ENCODE measurements at places on chromosomes 13 and 19. TPM values are rescaled to one million over a fixed set of nuclear protein-coding genes. Genes with fewer than 3 reads are reported as not detected.

The TEX26 gene
- total RNA-seq, result not detected

The ZNF221 gene
- total RNA-seq, result 5.7 TPM

The KANK3 gene
- total RNA-seq, result 16.8 TPM

The ZNF615 gene
- 29.9 TPM for total RNA-seq

The KLK6 gene
- not detected for total RNA-seq

The FXYD7 gene
- not detected for total RNA-seq

The GARIN5A gene
- not detected for total RNA-seq

- ATAC-seq, result no peak
These were observed 189.8 kb downstream of the KCTD12 start for GRCh38 chr13:76696370-76696769.

- no peak for ATAC-seq
These were observed 41.3 kb upstream of the IGFL4 start for GRCh38 chr19:46081928-46082727.

- ATAC-seq, result no peak
These were observed 5.4 kb downstream of the UCHL3 start for GRCh38 chr13:75554981-75555380.

DNA sequence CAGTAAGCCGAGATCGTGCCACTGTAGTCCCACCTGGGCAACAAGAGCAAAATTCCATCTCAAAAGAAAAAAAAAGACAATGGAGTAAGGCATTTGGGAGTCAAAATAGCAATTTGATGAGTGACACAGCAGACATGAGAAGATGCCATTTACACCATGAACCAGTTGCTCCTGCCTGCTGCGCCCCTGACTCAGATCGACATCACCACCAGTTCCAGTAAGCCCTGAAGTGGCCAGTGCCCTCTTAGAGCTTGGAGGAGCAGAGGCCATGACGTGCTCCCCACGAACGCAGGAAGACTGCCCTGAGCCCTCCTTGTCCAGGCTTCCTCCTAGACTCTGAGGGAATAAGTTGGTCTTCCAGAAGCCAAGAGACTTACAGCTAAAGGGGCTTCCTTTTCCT, 339.2 kb downstream of the MYO16 start:
- ATAC-seq, result no peak

GRCh38 chr19:4059453-4059871, 7.2 kb downstream of the ZBTB7A start:
- no peak for ATAC-seq

DNA sequence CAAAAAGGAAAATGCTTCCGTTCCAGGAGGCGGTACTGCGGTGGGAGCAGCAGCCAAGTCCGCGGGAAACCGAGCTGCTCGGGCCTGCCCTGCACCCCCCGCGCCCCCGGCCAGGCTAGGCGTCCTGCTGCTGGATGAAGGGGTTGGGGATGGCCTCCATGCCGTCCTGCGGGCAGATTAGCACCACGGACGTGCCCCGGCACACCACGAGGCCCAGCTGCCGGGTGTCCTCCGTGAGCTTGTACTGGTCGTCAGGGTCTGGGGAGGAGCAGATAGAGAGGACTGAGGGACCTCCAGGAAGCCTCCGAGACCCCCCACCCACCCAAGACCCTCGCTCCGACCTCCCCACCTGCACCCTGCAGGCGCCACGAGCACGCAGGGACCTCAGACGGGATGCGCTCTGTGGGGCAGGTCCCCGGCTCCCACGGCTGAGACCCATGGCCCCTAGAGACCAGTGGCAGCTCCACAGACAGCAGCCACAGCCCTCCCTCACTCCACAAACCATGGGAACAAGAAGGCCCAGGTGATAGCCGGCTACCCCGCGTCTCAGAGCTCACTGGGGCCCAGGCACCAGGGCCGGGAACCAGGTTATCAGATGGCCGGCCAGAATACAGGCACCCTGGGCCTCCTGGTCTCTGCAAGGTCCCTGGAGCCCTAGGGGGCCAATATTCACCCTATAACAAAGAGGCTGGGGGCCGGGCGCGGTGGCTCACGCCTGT, 6.7 kb downstream of the LSM7 start:
- ATAC-seq, result no peak

DNA sequence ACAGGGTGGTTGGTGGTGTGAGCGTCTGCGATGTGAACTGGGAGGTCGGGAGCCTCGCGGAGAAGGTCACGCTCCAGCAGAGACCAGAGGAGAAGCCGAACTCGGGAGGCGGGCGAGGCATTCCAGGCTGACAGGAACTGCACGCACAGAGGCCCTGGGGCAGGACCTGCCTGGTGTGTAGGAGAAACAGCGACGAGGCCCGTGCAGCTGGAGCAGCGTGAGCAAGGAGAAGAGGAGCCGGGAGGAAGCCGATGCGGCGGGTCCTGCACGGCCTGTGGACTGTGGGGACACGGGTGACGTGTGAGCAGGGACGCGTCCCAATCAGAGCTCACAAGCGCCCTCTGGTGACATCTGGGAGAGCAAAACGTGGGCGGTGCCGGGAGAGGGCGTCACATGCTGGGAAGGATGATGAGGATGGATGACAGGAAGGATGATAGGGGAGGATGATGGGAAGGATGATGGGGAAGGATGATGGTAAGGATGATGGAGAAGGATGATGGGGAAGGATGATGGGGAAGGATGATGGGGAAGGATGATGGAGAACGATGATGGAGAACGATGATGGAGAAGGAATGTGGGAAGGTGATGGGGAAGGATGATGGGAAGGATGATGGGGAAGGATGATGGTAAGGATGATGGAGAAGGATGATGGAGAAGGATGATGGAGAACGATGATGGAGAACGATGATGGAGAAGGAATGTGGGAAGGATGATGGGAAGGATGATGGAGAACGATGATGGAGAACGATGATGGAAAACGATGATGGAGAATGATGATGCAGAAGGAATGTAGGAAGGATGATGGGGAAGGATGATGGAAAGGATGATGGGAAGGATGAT, 16.1 kb upstream of the MADCAM1 start:
- ATAC-seq, result peak; percentile 90

DNA sequence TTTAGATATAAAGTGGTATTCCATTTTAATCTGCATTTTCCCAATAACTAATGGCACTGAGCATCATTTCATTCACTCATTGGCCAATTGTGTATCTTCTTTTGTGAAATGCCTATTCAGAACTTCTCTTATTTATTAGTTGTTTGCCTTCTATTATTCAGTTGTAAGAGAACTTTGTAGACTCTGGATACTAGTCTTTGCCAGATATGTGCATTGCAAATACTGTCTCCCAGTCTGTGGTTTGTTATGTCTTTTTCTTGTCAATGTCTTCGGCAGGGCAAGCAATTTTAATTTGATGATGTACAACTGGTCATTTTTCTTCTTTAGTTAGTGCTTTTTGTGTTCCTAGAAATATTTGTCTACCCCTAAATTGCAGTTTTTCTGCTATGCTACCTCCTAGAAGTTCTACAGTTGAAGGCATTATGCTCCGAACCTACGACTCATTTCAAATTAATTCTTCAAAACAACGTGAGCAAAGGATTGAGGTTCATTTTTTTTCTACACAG, 115.9 kb downstream of the TSHZ3 start:
- ATAC-seq, result no peak

DNA sequence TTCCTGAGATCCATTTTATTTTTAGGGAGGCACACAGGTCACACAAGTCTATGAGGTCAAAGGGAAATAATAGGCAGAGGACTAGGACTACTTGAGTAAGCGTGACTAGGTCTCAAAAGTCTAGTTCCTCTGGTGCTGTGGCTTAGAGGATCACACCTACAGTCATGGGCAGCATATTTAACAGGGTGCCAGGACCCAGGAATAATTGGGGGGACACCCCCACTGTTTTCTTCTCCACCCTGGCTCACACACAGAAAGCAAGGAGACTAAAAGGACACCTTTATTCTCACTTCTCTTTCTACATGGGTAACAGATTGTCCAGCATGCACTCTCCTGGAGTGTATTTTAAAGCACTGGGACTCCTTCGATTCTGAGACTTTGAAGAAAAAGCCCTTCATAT, 26.2 kb downstream of the OXGR1 start:
- no peak for ATAC-seq

DNA sequence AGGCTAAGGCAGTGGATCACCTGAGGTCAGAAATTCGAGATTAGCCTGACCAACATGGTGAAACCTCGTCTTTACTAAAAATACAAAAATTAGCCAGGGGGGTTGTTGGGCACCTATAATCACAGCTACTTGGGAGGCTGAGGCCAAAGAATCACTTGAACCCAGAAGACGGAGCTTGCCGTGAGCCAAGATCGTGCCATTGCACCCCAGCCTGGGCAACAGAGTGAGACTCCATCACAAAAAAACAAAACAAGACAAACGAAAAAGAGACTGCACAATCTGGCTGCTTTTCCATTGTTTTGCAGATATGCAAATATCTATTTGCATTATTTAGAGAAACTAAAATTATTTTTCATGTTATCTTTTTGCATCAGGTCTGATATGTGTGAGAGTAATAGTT, 83.6 kb downstream of the ZNF486 start:
- ATAC-seq, result no peak

- ATAC-seq, result no peak
These were observed 6.4 kb downstream of the ANGPTL4 start for GRCh38 chr19:8370176-8371010.

- ATAC-seq, result no peak
These were observed 204.0 kb upstream of the GPR12 start for GRCh38 chr13:26964278-26965250.

DNA sequence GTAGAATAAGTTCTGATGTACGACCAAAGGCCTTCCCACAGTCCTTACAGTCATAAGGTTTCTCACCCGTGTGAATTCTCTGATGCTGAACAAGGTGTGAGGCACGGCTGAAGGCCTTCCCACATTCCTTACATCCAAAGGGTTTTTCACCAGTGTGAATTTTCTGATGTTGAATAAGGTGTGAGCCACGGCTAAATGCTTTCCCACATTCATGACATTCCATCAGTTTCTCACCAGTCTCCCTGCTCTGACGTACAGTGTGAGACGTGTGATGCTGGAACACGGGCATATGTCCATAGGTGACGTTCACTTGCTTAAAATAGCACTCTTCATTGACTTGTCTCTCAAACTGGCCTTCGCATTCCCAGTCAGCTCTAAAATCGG, 31.0 kb upstream of the COX7A1 start:
- no peak for ATAC-seq

DNA sequence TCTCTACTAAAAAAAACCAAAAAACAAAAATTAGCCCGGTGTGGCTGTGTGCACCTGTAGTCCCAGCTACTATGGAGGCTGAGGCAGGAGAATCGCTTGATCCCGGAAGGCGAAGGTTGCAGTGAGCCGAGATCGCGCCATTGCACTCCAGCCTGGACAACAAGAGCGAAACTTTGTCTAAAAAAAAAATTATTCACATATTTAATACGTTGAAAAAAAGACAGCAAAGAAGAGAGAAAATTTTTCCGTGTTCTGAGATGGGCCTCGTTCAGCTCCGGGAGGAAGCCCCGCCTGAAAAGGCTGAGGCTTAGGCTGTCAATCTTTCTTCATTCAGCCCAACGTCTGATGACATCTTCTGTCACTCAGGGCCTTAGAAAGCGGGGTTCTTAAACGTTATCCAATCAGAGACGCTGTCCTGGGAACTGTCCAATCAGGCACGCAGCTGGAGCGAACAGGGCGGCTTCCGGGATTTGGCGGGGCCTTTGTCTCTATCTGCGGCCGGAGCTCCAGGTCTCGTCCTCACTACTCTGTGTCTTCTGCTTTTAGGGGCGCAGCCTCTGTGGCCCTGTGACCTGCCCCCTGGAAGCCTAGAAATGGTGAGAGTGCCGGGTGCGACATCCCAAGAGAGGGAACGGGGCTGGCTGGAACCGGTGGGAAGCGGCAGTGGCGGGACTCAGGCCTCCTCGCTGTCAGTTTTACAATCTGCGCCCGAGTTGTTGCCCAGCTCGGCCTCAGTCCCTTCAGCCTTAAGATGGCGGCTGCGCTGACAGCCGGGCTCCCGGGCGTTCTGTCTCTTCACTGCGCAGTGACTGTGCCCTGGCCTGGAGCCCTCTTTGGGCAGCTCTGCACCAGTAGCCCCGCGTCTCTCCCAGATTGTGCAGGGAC, at the start of gene ZNF726:
TSS of gene ZNF726 (plus strand) at position 485 of the 885 bp plus-strand sequence. CDS start at position 594, 109 bp downstream.
- ATAC-seq, result peak; percentile 93

GRCh38 chr13:27631665-27632064, 10.0 kb downstream of the POLR1D start:
- no peak for ATAC-seq

DNA sequence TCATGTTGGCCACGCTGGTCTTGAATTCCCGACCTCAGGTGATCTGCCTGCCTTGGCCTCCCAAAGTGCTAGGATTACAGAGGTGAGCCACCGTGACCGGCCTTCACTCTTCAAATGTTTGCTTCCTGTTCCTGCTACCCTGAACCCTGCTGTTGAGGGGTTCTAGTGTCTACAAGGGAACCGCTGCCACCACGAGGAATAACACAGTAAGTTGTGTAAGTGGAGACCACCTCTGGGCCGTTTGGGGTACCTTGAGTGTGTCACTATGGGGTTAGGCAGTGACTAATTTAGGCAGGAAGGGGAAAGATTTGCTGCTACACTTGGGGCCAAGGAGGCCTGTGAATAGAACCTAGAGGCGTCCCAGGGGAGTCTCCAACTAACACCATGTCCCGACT, 2.2 kb upstream of the MYADM start:
- no peak for ATAC-seq

DNA sequence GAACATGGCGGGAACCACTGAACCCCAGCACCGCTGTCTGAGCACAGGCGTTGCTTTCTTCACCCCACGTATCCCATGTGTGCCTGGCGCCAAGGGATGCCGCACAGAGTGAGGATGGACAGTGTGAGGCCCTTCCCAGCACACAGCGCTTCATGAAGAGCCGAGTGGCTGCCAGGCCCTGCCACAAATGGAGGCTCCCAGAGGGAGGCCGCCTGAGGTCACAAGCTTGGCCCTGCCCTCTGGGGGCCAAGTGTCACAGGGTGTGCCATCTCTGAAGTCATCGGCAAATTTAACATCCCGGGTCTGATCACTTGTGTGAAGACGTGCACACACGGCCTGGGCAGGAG, 24.4 kb downstream of the MPND start:
- no peak for ATAC-seq

DNA sequence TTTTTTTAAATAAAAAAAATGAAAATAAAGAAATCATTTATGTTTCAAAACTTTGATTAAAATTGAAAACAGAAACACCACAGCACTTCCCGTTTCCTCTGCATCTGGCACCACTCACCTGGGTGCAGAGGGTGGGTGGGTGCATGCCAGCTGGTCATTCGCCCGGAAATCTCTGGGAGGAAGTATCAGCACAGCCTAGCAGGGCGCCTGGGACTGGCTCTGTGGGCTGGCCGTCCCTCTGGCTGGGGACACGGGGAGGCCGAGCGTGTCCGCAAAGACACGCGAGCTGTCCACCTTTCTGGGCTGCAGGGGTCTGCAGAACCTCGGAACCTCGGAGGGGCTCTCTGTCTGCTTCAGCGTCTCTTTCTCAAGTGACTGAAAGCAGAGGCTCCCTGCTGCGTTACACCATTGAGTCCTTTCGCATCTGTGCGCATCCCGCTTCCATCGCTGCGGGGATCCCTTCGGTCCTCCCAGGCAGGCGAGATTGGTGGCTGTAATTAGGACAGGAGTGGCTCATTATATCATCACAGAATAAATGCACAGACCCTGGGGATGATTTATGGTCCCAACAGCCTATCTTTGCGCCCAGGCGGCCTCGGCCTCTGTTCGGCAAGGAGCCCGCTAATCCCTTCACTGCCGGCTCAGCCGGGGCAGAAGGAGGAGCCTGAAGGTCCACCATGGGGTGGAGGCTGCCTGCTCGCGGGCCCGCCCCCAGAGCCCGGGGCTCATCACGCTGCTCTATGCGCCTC, 17.2 kb downstream of the CRTC1 start:
- ATAC-seq, result peak; percentile 90

GRCh38 chr19:30222428-30222873, 149.7 kb upstream of the ZNF536 start:
- peak; percentile 31 for ATAC-seq
